CD8-positive, alpha-beta memory T cell (primary cell): ENCODE measurements at places on chromosomes 7 and 10.

DNA sequence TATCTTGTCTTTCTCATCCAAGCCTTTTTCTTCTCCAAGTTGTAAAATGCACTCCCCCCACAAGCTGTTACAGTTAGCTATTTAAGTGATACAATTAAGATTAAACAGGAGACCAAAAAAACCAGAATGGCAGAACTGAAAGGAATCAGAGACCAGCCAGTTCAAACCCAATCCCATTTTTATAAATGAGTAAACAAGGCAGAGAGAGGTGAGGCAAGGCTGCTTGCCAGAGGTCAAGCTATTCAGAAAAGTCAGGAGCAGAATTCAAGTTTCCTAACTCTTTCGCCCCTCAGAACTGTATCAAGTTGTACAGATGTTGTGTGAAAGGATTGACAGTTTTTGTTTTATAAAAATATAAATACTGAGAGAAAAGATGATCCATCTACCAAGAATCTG, 90.2 kb downstream of the ZFAND4 start:
- DNase-seq = no peak

GRCh38 chr10:131833013-131833412, 67.8 kb upstream of the PPP2R2D start:
- no peak for DNase-seq

GRCh38 chr10:17021656-17022465, 107.8 kb downstream of the CUBN start:
- DNase-seq = no peak

DNA sequence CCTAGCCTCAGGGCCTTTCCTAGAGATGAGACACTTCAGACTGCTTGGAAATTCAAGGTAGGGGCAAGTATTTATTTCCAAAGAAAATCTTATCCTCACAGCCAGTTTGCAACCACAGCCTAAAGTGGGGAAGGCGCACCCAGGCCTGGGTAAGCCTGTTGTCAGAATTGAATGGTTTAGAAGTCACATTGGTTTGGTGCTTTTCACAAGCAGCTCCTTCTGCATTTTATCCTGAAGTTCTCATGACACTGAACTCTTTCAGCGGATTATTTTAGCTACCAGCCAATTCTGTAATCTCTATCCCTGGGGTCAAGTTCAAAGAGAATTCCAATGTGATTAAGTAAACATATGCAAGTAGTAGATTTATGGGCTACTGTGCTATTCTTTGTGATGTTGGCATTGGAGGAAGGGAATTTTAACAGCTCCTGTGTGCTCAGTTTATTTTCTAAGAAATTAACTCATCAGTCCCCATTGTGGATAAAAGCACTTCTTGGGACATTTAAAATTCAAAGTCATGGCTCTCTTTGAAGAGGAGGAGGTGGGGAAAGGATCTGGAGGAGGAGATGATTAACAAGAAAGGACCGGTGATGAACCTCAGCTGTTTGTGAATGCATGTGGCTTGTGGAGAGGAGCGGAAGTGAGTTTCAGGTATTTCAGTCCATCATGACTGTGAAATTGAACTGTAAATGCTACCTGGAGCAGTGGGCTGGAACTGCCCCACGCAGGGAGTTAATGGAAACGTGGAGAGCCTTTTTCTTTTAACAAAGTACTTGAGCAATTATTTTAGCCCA, 90.2 kb upstream of the CACUL1 start:
- no peak for DNase-seq

DNA sequence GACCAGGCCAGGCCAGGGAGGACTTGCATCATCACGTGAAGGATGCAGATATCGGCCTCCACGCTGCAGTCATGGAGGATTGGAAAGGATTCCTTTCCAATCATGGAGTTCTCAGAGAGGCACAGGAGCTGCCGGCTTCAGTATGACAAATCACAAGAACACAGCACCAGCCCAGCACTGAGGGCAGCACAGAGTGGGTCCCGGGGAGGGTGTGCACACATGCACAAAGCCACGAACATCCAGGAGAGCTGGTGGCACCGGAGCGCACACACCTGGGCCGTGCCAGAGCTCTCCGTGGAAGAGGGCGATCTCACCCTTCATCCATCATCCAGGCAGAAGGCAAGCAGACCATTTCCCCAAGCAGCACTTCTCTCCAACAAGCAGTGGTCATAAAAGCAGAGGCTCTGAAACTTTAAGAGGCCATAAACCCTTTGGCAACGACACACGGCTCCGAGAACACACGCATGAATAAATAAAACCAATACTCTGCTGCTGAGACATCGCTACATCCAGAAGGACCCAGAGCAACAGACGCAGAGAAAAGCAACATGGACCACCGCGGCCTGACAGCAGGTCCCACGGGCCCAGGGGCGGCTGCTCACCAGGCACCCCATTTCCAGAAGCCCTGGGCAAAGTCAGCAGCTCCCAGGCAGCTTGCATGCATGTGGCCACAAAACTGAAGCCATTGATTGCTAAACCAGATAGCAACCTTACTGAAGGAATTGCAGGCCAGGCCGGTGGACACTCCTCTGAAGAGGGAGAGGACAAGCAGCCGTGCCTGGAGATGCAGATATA, 180.8 kb downstream of the USP6NL start:
- no peak for DNase-seq

GRCh38 chr10:61866700-61867368, 34.7 kb upstream of the ARID5B start:
- no peak for DNase-seq

GRCh38 chr7:42468471-42468870, 231.5 kb upstream of the GLI3 start:
- no peak for DNase-seq

GRCh38 chr10:8159341-8160165, 105.1 kb downstream of the GATA3 start:
- no peak for DNase-seq

GRCh38 chr10:43391496-43391895, 17.5 kb downstream of the HNRNPF start:
- DNase-seq = no peak

DNA sequence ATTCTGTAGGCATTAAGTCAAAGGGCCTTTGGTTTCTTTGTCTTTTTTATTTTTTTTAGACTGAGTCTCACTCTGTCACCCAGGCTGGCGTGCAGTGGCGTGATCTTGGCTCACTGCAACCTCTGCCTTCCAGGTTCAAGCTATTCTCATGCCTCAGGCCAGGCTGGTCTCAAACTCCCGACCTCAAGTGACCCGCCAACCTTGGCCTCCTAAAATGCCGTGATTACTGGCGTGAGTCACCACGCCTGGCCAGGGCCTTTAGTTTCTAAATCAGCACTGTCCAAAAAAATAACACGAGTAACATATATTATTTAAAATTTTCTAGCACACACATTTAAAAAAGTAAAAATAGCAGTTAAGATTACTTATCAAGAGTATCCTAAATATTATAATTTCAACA, 11.1 kb upstream of the ACSL5 start:
- DNase-seq = no peak

GRCh38 chr7:12403287-12404181, at the start of gene VWDE:
Gene VWDE (minus strand): TSS chr7:12403865. CDS start chr7:12403716, 149 bp downstream.
- peak; percentile 54 for DNase-seq

GRCh38 chr10:79320316-79320715, 27.0 kb upstream of the PPIF start:
- no peak for DNase-seq

DNA sequence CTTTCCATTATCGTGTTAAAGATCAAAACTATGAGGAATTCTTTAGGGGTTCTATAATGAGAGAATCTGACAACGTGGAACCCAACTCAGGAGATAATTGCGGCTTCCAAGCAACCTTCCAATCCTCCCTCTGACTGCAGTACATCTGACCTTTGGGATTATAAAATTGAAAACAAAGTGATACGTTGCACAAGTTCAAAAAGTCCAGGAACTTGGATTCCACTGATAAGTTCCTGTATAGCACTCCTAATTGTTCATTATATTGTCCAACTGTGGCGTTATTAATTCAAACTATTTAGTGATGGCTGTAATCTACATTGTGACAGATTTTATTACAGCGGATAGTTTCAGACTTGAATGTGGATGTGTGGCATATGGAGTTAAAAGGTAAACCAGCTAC, 15.4 kb downstream of the MALRD1 start:
- no peak for DNase-seq

DNA sequence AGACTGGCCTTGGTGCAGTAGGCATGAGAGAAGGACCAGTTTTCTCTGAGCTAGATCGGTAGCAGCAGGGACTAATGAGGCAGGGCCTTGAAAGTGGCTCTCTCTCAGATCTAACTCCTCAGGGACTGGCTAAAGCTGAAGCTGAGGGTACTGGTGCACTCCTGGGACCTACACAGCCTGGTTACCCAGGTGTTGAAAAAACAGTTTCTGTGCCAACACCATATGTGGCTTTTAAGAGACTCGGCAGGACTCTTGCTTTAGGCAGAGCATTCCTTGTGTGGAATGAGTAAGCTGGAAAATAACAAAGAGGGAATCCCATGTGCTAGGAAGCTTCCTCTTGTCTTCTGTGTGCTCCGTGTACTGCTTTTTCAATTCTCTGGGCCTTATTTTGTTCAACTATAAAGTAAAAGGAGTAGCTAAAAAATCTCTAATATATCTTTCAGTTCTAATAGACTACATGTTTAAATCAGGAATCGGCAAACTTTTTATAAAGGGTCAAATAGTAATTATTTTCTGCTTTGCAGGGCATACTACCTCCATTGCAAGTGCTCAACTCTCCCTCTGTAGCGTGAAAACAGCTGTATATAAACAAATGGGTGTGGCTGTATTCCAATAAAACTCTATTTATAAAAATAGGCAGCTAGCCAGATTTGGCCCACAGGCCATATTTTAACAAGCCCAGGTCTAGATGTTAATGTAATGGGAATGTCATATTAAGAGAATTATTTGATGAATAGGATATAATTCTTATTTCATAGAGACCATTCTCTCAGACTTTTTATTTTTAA, 186.1 kb upstream of the KAT6B start:
- DNase-seq = no peak

- DNase-seq = no peak
These were observed 102.9 kb downstream of the INPP5A start for GRCh38 chr10:132640326-132641125.

DNA sequence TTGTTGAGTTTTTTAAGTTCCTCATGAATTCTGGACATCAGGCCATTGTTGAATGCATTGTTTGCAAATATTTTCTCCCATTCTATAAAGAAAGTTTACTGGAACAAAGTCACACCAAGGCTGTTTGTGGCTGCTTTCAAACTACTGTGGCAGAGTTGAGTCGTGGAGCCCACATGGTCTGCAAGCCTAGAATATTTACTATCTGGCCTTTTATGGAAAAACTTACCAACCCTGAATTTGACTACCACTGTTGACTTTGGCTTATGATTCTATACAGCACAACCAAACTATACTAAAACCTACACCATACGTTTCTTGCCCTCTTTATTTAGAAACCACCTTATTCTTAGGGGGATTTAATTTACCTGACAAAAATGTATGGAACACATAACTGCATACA, 239.1 kb downstream of the KCNMA1 start:
- no peak for DNase-seq

- peak; percentile 86 for DNase-seq
These were observed 9.7 kb upstream of the ZFAND2A start for GRCh38 chr7:1169409-1170368.

GRCh38 chr10:44398271-44398670, 13.4 kb upstream of the CXCL12 start:
- no peak for DNase-seq

- DNase-seq = no peak
These were observed 259.1 kb upstream of the KLF6 start for GRCh38 chr10:4043897-4044665.

DNA sequence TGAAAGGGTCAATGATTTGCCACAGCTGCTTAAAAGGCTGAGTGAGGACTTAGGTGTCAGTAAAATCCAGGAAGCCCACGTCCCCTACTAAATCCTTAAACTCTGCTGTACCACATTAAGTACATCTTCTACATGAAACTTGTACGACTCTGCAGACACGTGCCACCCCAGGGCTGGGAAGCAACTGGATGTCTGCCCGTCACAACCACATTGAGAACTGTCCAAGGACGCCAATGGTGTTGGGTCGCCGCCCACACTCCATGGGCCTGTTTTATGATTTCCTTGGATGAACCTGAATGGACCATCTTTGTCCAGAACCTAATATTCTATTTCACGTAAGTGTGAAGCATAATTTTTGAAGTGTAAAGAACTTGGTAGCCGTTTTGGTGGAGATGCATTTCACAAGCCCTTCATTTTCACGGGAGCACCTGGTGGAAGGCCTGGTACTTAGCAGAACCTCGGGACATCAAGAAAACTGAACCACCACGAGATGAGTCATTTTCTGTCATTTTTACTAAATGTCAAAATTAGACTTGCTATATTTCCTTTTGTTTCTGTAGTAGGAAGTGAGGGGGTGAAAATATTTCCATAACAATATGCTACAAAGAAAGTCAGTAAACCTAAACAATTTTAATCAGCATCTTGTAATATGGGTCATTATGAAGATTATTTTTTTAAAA, 134.9 kb downstream of the SFMBT2 start:
- DNase-seq = no peak

DNA sequence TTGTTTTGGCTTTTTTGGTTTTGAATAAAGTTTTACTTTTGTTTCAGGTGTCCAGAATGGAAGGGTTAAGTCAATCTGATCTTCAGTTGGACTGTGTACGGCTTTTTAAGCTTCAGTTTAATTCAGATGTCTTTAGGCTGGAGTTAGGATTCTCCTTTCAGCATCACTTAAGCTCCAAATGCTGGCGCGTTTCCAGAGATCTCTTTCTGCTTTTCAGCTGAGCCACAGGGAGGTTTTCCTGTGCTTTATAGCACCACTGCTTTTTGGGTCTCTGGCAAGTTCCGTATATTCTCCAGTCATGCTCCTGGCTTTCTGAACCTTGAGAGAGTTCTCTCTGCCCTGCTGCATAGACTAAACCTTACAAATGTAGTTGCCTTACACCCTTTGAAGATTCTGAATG, 60.0 kb downstream of the VTI1A start:
- no peak for DNase-seq

GRCh38 chr7:150332852-150333635, 8.4 kb downstream of the RARRES2 start:
- DNase-seq = no peak

DNA sequence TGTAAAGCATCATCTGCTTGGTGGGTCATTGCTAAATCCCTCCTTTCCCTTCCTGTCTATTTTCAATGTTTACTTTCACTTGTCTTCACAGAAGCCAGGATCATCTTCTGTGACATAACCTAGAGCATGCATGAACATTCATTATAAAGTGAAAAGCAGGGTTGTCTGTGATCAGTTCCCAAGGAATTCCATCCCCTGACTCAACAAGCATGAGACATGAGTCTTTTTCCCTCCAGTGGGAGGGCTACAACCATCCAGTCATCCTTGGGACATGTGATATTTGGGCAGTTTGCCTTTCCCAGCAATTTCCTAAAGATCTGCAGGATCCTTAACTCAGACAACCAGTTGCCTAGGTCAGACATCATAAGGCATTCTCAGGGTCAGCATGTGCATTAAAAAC, 166.3 kb upstream of the TMEM196 start:
- DNase-seq = no peak

GRCh38 chr10:21954132-21954531, 49.4 kb downstream of the DNAJC1 start:
- DNase-seq = no peak

- DNase-seq = no peak
These were observed 292.9 kb downstream of the BAMBI start for GRCh38 chr10:28970231-28970630.
